ENCODE measurements at places on chromosomes 16 and 17. TPM values are rescaled to one million over a fixed set of nuclear protein-coding genes. Genes with fewer than 3 reads are reported as not detected.

GRCh38 chr17:55632236-55632635 is 90.4 kb downstream of the TMEM100 start:
- DNase-seq = no peak
- no peak overlapping the region for H3K27ac ChIP-seq
- no peaks in the 10 kb centered on the region for H3K4me1 ChIP-seq
- no peaks in the 10 kb centered on the region for H3K36me3 ChIP-seq
- peaks cover 14% of the 10 kb centered on the region for H3K27me3 ChIP-seq

- no peaks in the 10 kb centered on the region for H3K27me3 ChIP-seq
- H3K4me1 ChIP-seq = peaks cover 11% of the 10 kb centered on the region
- no peak for DNase-seq
- no peaks in the 10 kb centered on the region for H3K36me3 ChIP-seq
Measured at GRCh38 chr16:29321585-29321984, 84.9 kb downstream of the NPIPB11 start.

DNA sequence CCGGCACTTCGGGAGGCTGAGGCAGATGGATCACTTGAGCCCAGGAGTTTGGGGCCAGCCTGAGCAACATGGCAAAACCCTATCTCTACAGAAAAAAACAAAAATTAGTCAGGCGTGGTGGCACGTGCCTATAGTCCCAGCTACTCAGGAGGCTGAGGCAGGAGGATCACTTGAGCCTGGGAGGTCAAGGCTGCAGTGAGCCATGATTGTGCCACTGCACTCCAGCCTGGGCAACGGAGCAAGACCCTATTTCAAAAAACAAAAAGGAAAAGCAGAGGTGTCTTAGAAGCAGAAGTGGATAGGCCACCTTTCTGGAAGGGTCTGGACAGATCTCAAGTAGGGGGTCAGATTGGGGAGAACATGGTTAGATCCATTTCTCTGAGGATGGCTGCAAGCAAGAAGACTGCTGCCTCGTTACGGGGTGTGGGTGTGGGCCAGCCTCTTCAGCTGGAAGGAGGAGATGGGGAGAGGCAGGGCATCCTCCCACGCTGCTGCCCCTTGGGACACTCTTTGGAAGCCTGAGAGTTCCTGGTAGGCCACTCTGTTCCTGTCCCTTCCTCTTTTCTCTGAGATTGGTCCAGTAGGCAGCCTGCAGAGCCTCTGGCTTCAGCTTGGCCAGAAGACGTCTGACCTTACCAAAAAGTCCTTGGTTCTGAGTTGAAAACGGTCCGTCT is 208.0 kb downstream of the MSI2 start:
- H3K36me3 ChIP-seq = peaks cover 16% of the 10 kb centered on the region
- H3K27ac ChIP-seq = no peak overlapping the region
- no peak for DNase-seq

DNA sequence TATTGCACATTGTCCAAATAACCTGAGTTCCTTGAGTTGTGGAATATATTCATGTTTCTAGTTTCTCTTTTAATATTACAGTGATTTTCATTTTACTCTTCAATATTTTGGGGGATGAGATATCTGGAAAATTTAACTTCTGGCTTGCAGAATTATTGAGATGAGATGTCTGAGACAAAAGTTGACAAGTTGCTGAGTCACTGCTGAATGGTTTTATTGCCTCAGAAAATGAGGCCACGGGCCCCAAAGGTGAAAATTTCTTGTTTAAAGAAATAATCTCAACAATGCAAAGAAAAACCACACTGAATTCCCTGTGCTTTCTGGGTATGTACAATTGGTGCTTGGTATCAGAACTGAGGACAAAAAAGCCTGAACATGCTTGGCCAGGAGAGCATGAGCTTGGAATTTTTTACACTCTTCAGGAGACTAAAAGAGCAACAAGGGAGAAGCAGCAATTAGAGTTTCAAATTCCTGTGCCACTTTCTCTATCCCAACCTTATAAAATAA is 129.2 kb upstream of the TOM1L1 start:
- H3K4me3 ChIP-seq = no peak overlapping the region
- no peaks in the 10 kb centered on the region for H3K27me3 ChIP-seq
- no peaks in the 10 kb centered on the region for H3K4me1 ChIP-seq
- no peak overlapping the region for H3K27ac ChIP-seq
- no peaks in the 10 kb centered on the region for H3K36me3 ChIP-seq

- H3K4me3 ChIP-seq = no peak overlapping the region
- no peaks in the 10 kb centered on the region for H3K4me1 ChIP-seq
- no peaks in the 10 kb centered on the region for H3K27me3 ChIP-seq
- H3K36me3 ChIP-seq = no peaks in the 10 kb centered on the region
- no peak for DNase-seq
Measured at GRCh38 chr17:66885417-66885816, 50.5 kb downstream of the CACNG5 start.

- H3K27ac ChIP-seq = peak overlapping the region; percentile 96
- peaks cover 95% of the 10 kb centered on the region for H3K4me1 ChIP-seq
- DNase-seq = peak; percentile 54
- H3K4me3 ChIP-seq = peak overlapping the region; percentile 73
Measured at GRCh38 chr16:84597528-84597896, 20.4 kb downstream of the COTL1 start.

DNA sequence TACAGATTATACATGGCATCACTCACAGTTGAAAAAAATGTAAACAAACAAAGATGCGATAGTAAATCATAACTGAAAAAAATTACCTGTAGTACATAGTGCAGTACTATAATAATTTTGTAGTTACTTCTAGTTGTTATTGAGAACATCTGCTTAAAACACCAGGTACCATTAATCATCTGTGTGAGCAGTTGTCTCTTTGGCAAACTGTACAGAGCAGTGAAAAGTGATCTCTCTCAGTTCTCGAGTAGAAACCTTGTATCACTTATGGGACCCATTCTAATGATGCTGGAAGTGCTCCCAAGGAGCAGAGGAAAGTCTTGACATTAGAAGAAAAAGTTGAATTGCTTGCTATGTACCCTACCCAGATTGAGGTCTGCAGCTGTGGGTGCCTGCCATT is 8.9 kb upstream of the TENT4B start:
- H3K4me3 ChIP-seq = no peak overlapping the region
- no peaks in the 10 kb centered on the region for H3K36me3 ChIP-seq
- no peaks in the 10 kb centered on the region for H3K27me3 ChIP-seq
- no peak overlapping the region for H3K27ac ChIP-seq

- no peak overlapping the region for H3K4me3 ChIP-seq
- H3K36me3 ChIP-seq = no peaks in the 10 kb centered on the region
- H3K27me3 ChIP-seq = no peaks in the 10 kb centered on the region
- no peaks in the 10 kb centered on the region for H3K4me1 ChIP-seq
Measured at GRCh38 chr16:65547772-65548446, 426.0 kb upstream of the CDH11 start.

DNA sequence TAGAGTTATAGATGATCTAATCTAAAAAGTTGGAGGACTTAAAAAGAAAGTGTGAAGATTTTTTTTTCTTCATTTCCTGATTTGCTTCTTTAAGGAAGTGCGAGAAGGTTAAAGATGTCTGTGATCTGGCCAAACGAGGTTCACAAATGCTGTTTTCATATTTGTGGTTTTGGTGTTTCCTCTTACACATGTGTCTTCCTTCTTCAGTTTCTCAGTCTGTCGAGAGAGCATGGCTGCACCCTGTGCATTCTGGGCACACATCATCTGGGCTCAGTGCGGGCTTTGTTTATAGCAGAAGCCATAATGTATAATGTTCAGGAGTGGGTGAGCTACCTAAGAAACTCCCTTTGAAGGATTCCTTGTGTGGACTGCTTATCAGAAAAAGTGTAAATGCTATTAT is 260.4 kb upstream of the TBX2 start:
- peak; percentile 77 for DNase-seq
- H3K4me3 ChIP-seq = peak overlapping the region; percentile 66
- H3K4me1 ChIP-seq = peaks cover 36% of the 10 kb centered on the region
- H3K36me3 ChIP-seq = peaks cover 6% of the 10 kb centered on the region
- H3K27me3 ChIP-seq = no peaks in the 10 kb centered on the region

GRCh38 chr16:55376567-55377167 is 52.7 kb downstream of the IRX6 start:
- no peak overlapping the region for H3K27ac ChIP-seq
- no peak for DNase-seq
- H3K36me3 ChIP-seq = no peaks in the 10 kb centered on the region
- no peak overlapping the region for H3K4me3 ChIP-seq

- no peak overlapping the region for H3K27ac ChIP-seq
- no peak overlapping the region for H3K4me3 ChIP-seq
- H3K36me3 ChIP-seq = no peaks in the 10 kb centered on the region
- peaks cover 11% of the 10 kb centered on the region for H3K27me3 ChIP-seq
Measured at GRCh38 chr17:79053251-79053925, 21.2 kb upstream of the ENGASE start.

- H3K4me1 ChIP-seq = no peaks in the 10 kb centered on the region
- H3K4me3 ChIP-seq = no peak overlapping the region
- no peaks in the 10 kb centered on the region for H3K27me3 ChIP-seq
- no peaks in the 10 kb centered on the region for H3K36me3 ChIP-seq
Measured at GRCh38 chr17:71905376-71906031, 215.3 kb upstream of the SOX9 start.

DNA sequence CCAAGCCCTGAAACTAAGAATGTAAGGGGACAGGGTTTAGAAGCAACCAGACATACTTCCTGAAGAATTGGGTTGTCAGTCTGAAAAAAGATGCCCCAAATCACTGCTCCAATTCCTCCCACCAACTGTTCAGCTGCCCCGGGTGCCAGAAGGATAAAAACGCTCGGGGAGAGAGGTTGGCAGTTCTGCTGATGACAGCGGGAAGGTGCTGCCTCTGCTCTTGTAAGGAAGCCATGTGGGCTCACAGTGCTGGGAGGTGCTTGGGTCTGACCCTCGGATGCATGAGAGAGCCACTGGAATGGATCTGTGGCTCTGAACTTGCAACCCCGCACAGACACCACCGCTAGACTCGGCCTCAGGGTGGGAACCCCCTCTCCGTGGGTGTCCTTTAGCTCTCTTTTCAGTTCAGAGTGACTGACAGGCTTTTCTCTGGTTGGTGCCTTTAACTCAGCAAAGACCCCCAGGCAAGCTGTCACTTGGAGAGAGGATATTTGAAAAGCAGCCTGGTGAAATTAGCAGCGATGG is 364.8 kb upstream of the RBFOX1 start:
- no peaks in the 10 kb centered on the region for H3K4me1 ChIP-seq
- H3K27me3 ChIP-seq = no peaks in the 10 kb centered on the region
- DNase-seq = no peak
- no peaks in the 10 kb centered on the region for H3K36me3 ChIP-seq
- no peak overlapping the region for H3K4me3 ChIP-seq
- no peak overlapping the region for H3K27ac ChIP-seq

- no peaks in the 10 kb centered on the region for H3K27me3 ChIP-seq
- no peak overlapping the region for H3K4me3 ChIP-seq
- no peaks in the 10 kb centered on the region for H3K36me3 ChIP-seq
- H3K4me1 ChIP-seq = no peaks in the 10 kb centered on the region
- H3K27ac ChIP-seq = no peak overlapping the region
- DNase-seq = no peak
Measured at GRCh38 chr16:72464597-72465368, 292.8 kb upstream of the PMFBP1 start.

Gene TNFSF12
- 100 TPM for total RNA-seq

Gene KRTAP4-11
- total RNA-seq = not detected

Gene CACNG5
- not detected for total RNA-seq

Gene ADGRG1
- 3.3 TPM for total RNA-seq

Gene KCNH6
- total RNA-seq = not detected

Gene KRTAP4-2
- total RNA-seq = not detected

Gene PMP22
- not detected for total RNA-seq
